ENCODE measurements at places on chromosomes 4 and X.

GRCh38 chr4:124085561-124086180 lies 626.9 kb downstream of the ANKRD50 start:
- no peak for DNase-seq

- DNase-seq, result no peak
Observed at GRCh38 chrX:21383546-21383945, 9.3 kb downstream of the CNKSR2 start.

GRCh38 chrX:72238183-72238582 lies 644 bp downstream of the ERCC6L start:
- DNase-seq, result no peak

DNA sequence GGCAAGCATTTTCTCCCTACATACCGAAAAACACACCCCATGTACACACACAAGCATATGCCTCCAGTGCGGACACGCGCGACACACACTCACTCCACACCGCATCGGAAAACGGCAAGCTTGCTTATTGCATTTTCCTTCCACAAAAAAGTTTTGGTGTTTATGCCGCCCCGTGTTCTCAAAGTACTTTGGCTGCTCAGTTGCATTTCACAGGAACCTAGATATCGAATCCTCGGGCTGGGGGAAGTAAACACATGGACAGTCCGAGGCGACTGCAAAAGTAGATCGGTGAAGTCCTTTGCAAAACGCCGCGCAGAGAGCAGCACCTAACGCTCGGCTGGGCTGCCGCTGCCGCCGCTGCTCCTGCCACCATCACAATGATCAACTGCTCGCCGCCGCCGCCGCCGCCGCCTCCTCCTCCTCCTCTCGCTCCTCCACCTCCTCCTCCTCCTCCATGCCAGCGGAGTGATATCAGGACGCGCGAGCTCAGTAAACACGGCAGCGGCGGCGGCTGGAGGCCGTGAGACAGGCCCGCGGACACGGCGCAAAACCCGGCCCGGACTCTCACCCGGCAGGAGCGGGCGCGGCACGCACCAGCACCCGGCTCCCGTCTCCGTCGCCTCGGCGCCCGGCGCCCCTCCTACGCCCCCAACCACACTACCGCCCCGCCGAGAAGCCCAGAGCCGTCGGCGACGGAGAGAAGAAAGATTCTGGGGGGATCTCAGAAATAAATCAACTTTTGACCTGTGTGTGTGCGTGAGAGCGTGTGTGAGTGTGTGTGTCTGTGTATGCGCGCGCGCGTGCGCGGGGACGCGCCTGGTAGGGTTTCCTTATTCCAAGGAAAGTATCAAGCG lies at the start of gene MAML3:
MAML3 (minus strand) TSS at position 467 of the 854 bp plus-strand sequence. CDS start 857 bp downstream, outside the sequence.
- DNase-seq, result peak; percentile 94

DNA sequence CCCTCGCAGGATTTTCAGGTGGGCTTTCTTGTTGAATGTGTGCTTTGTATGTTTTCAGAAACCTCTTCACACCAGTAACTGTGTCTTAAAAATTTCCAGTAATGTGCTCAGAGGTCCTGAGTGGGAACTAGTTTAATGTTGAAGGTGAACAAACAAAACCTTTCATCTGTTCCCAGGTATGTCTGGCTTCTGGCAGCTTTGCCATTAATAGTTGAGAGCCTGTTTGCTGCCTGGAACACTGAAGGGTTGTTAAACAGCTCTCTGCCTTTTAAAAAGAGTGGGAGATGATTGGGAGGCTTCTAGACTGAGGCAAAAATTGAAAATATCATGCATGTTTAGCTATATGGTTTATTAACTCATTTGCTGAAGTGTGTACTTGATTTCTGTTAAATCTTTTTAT lies 161.2 kb upstream of the AGTR2 start:
- no peak for DNase-seq

- DNase-seq, result no peak
Observed at GRCh38 chr4:140726776-140727500, 29.2 kb downstream of the TBC1D9 start.

DNA sequence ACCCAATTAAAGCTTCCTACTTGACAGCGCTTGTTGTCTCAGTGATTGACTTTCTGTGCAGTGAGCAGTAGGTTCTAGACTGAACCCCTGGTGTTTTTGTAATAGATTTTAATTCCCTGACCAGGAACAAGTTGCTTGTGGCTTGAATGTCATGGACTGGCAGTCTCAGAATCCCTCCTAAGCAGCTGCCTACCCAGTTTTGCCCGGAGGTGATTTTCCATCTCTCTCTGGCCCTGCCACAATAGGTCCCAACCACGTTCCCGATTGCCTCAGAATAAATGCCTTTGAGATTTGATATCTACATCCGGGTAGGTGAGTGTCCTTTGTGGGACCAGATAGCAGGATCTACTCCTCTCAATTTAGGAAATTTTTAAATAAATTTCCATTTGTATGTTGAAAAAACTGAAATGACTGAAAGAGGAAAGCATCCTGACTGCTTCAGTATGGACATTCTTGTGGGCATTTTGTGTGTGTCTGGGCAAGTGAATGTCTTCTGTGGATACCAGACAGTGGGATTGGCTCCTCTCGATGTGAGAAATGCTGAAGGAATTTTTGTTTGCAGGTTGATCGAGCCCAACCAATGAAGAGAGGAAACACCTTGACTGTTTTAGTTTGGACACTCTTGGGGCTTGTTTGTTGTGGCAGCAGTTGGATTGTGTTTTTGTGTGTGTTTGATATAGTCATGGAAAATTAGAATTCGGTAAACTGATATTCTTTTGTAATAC lies 1607.4 kb downstream of the C4orf33 start:
- DNase-seq, result no peak

GRCh38 chrX:67684136-67684535 lies 140.3 kb downstream of the AR start:
- no peak for DNase-seq

GRCh38 chr4:1012034-1012739 lies 761 bp downstream of the FGFRL1 start:
- DNase-seq, result no peak

- no peak for DNase-seq
Observed at GRCh38 chr4:39120418-39120817, 58.4 kb downstream of the KLHL5 start.

DNA sequence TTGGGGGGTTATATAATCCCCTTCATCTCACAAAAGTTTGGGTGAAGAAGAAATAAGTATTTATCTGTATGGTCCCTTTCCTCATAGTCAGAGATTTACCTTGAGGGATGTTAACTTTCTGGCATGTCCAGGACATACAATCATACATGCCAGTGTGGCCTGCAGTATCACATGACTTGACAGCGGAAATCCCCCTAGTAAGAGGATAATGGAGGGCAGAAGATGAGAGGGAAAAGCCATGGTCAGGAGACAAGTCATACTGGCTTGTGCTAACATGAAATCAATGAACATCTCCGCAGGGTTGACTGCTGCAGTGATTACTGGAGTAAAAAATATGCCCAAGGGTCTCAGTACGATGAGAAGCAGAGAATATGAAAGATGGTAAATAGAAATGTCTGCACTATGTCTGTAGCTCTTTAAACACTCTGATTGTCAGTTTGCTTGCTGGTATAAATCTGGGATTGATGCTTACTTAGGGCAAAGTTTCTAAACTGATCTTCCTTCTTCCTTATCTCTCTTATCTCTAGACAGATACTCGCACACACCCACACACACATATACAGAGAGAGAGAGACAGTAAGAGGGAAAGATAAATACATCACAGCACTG lies 1385.6 kb upstream of the ADGRL3 start:
- no peak for DNase-seq

DNA sequence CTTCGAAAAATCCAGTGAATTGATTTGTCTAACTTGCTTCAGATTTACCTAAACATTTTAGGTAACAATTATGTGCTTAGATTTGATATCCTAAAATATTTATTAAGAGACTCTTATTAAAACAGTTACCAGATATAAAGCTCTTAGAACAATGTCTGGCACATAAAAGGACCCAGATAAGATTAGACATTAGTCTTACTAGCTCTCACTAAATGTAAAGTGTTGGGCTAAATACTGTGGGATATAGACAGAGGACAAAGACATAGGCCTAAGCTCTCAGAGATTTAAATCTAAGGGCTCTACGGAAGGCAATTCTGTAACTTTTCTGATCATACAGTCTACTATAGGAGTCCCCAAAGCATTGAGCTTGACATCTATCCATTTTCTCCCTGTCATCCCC lies 94.4 kb upstream of the TRPC3 start:
- DNase-seq, result no peak

DNA sequence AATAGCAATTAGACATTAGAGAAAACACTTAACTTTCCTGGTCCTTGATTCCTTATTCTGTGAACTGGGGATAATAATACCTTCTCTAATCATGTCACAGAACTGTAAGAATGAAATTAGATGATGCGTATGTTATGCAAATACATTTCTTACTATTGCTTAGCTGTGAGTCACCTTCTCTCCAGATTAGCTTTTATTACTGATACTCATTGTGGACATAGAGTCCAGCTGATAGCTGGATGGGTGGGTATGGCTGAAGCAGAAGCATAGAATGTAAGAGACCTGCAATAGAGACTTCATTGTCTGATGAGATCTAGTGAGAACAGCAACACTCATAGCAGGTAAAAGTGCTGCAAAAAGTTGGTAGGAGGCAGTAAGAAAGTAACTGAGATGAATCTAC lies 437.2 kb upstream of the ZFP42 start:
- no peak for DNase-seq

- no peak for DNase-seq
Observed at GRCh38 chr4:175935016-175935661, 123.1 kb upstream of the GPM6A start.

DNA sequence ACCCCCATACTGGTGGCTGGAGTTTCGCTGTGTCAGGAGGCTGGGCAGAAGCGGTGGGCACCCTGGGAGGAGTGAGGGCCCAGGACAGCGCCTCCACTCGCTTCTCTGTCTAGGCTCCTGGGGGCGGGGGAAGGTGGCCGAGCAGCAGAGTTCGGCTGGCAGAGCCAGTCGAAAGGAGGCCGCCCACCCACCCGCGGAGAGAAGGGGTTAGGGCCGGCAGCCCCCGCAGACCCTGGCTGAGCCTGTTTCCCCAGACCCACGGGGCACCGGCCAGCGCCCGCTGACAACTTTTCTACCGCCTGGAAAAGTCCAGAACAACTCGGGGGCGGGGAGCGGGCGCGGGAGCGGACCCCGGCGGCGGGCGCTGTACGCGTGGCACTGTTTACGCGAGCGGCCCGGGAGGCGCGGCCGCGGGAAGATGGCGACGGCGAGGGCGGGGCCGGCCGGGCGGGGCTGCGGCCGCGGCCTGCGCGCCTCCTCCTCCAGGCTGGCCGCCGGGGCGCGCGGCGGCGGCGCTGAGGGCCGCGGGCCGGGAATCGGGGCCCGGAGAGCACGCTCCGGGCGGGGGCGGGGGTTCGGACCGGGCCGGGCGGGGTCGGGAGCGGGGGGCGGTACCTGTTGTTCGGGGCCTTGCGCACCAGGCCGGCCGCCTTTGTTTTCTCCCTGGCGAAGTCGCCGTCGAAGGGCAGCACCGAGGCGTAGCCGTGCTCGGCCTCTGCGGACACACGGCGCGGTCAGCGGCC lies 628 bp downstream of the MXD4 start:
- DNase-seq, result no peak

DNA sequence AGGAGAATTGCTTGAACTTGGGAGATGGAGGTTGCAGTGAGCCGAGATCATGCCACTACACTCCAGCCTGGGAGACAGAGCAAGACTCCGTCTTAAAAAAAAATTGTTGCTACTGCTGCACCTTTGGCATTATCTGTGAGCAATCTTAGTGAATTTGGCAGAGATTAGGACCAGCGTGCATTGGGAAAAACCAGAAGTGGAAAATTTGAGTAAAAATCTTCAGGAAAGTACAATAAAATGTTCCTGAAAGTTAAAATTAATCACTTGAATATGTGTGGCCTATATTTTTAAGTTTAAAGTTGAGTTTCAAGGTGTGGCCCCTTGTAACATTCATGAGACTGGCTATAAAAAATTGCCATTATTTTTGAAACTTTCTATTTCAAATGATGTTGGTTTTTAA lies 85.1 kb downstream of the SPRY1 start:
- no peak for DNase-seq

DNA sequence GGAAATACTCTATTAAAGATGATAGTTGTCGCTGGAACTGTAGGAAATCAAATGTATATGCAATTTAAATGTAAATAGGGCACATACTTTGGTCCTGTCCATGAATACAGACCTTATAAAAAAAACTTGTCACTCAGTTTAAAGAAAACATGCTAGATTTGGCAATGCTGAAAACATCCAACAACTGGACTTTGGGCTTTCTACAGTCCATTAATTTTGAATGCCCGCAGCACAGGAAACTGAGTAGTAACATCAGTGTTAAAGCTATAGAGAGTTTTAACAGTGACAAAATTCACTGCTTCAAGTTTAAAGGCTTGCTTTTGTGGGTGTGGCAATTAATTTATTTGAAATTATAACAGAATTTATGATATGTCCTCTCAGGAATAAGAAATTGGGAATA lies 578.4 kb downstream of the TRIML1 start:
- no peak for DNase-seq

GRCh38 chrX:42102586-42103282 lies 179.4 kb upstream of the CASK start:
- DNase-seq, result no peak

DNA sequence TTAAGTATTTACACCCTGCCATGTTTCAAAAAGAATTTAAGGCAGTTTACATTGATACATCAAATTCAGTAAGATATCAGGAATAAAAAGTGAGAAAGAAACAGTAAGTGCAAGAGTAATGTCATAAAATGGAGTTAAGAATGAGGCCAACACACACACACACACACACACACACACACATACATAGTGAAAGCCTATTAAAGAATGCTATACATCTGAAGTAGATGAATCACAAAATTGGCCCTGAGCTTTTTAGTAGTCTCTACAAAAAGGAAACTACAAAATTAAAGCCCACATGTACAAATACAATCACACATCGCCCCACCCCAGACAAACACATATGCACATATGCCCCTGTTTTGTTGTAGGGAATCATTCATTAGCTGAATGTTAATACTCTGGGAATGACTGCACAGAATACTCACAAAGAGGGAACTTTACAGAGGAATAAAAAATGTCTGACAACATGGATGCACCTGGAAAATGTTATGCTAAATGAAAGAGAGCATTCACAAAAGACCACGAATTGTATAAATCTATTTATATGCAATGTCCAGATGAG lies 428.8 kb downstream of the IL15 start:
- DNase-seq, result no peak

- no peak for DNase-seq
Observed at GRCh38 chr4:89658701-89659024, 178.3 kb downstream of the SNCA start.

GRCh38 chrX:9295551-9295950 lies 169.3 kb upstream of the TBL1X start:
- DNase-seq, result no peak

GRCh38 chr4:86032476-86033022 lies 327.3 kb downstream of the MAPK10 start:
- DNase-seq, result no peak

- DNase-seq, result no peak
Observed at GRCh38 chrX:118666521-118666920, 60.9 kb upstream of the IL13RA1 start.

DNA sequence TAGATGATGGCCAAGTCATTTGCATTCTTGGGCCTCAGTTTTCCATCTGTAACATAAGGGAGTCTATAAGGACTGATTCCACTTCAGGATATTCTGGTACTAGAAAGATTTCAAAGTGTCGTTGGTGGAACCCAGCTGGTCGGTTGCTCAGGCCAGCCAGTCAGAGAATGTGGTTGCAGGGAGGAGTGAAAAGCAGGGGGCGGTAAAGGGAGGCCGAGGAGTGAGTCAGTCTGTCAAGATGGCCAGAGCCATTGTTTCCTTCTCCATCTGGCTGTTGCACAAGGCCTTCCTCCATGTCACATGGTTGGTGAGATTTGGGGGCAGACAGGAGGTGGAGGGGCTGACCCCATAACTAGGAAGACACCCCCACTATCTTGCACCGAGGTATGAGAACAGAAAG lies 38.2 kb downstream of the STARD8 start:
- DNase-seq, result no peak

All from putamen (tissue), 1 donor.